ENCODE measurements at places on chromosomes 7 and 10. TPM values are rescaled to one million over a fixed set of nuclear protein-coding genes. Genes with fewer than 3 reads are reported as not detected.

- H3K4me1 ChIP-seq, result peaks cover 3% of the 10 kb centered on the region
- no peak overlapping the region for H3K27ac ChIP-seq
- no peaks in the 10 kb centered on the region for H3K27me3 ChIP-seq
- H3K36me3 ChIP-seq, result no peaks in the 10 kb centered on the region
Observed at GRCh38 chr7:82244947-82245517, 198.5 kb downstream of the CACNA2D1 start.

GRCh38 chr10:80411267-80411668, 2.9 kb downstream of the PRXL2A start:
- DNase-seq, result no peak
- H3K36me3 ChIP-seq, result no peaks in the 10 kb centered on the region
- H3K27ac ChIP-seq, result peak overlapping the region; percentile 49
- H3K4me3 ChIP-seq, result no peak overlapping the region

GRCh38 chr7:24715661-24716479, 41.4 kb downstream of the GSDME start:
- no peak for DNase-seq
- no peak overlapping the region for H3K4me3 ChIP-seq
- no peaks in the 10 kb centered on the region for H3K27me3 ChIP-seq

Gene KCND2
- 0.16 TPM for total RNA-seq

DNA sequence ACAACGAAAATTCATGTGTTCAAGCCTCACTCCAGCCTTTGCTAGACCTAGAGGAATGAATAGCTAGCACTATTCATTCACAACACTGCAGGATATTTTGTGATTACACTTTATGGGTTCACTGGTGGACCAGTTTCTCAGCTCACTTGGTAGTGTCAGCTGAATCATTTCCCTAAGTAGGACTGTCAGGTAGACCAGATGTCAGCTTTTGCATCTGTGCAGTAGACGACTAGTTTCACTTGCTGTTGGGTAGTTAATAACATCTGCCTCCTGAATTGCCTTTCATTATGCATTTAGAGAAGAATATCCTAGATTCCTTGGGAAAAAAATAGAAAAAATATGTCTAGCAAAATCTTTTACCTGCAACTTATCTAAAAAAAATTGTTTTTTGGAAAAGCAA, 296.4 kb downstream of the ADARB2 start:
- H3K4me1 ChIP-seq, result no peaks in the 10 kb centered on the region
- H3K36me3 ChIP-seq, result no peaks in the 10 kb centered on the region
- peaks cover 7% of the 10 kb centered on the region for H3K27me3 ChIP-seq

Gene ADRB1
- 1.1 TPM for total RNA-seq

- no peak for DNase-seq
- H3K36me3 ChIP-seq, result no peaks in the 10 kb centered on the region
Observed at GRCh38 chr7:33882950-33883670, 22.2 kb upstream of the BMPER start.
